ENCODE measurements at places on chromosomes 3 and 15. TPM values are rescaled to one million over a fixed set of nuclear protein-coding genes. Genes with fewer than 3 reads are reported as not detected.

LRRC15 gene
- 23.6 TPM for total RNA-seq

SFMBT1 gene
- total RNA-seq, result 13.2 TPM

TTLL13 gene
- not detected for total RNA-seq

DOCK3 gene
- 0.89 TPM for total RNA-seq

CD86 gene
- 6.8 TPM for total RNA-seq

GOLGA8M gene
- total RNA-seq, result 3.4 TPM
